Left renal cortex interstitium (tissue), 4 donors: ENCODE measurements at places on chromosomes 6 and 20. TPM values are rescaled to one million over a fixed set of nuclear protein-coding genes. Genes with fewer than 3 reads are reported as not detected.

GRCh38 chr20:21101453-21101931, 4.7 kb downstream of the LINC00237 start:
- DNase-seq = no peak

GRCh38 chr6:164010441-164011103, 596.1 kb downstream of the QKI start:
- no peak for DNase-seq

GRCh38 chr6:80217794-80218193, 111.3 kb downstream of the BCKDHB start:
- no peak for DNase-seq

DNA sequence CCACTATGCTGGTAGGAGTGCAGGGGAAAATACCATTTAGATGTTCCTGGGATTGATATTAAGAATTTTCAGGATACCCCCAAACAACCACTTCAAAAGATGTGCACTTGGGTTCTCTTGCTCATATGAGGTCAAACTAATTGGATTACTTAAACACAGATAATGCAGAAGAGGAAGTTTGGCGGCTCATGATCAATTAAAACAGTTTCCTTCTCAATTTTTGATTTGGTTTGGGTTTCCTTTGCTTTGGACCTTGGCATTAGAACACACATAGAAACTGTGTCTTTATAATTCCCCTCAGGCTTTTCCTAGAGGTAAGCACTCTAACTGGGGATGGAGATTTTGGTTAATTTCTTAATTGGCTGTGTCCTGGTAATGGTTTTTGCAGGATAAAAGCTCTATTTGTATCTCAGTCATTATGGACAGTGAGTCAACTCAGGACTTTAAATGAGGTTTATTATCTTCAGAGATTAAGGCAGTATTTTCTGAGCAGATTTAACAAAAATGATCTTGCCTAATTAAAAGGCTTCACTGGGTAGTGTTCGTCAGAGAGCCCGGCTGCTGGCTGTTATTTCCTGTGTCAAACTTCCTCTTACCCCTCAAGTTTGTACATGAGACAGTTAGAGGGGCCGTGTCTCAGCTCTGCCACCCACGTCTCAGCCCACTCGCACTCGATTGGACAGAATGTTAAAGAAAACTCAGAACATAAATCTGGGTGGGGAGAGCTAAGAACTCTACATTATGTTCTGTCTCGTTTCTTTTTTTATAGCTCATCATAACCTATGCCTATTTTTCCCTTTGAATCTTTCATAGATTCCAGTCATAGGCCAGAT, 50.3 kb upstream of the PREP start:
- DNase-seq = no peak

DNA sequence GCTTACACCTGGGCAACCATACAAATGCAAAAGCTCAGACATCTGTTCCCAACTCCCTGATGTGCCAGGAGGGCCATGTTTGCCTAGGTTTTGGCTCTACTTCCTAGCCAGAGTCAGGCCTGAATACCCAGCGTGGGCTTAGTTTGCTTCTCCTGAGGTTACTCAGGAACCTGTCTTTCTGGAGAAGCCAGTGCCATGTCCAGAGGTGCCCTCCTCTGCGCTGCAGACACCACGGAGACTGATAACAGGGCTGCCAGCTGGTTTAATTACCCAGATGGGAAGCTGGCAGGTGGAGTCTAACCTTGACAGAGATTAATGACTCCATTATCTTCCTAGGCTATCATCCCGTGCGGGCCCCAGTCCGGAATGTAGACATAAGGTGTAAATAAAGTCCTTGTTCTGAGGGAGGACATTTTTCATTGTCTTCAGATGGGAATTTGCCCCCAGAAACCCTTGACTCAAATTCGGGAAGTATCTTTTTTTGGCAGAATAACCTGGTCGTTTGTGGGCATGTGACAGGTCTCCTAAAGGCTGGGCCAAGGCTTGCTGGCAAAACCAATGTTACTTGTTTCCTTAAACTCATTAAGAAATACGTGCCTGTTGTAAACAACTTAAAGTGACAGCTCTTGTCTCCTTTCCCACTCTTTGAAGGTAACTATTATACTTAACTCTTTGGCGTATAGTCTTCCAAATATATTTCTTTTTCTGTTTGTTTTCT, 29.2 kb upstream of the ZNFX1 start:
- DNase-seq = no peak

- DNase-seq = no peak
These were observed 20.5 kb upstream of the ZNF133 start for GRCh38 chr20:18267815-18268214.

GRCh38 chr6:135722679-135723078, 128.8 kb upstream of the PDE7B start:
- no peak for DNase-seq

GRCh38 chr6:127288705-127289104, 22.0 kb downstream of the RNF146 start:
- no peak for DNase-seq

DNA sequence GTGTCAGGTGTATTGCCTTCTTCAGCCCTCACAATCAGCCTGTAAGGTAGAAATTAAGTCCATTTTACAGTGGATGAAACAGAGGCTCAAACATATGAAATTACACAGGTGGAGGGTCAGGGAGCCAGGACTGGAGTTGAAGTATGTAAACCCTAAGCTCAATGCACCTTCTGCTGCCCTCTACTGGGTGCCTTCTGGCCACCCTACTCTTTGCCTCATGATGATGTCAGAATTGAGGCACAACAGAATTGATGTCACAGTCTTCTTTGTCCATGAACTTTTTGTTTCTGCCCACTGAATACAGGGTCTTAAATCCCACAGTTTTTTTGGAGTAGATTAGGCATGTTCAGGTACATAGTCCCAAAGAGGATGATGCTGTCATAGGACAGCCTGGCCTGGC, 400.8 kb upstream of the CHD6 start:
- DNase-seq = no peak

DNA sequence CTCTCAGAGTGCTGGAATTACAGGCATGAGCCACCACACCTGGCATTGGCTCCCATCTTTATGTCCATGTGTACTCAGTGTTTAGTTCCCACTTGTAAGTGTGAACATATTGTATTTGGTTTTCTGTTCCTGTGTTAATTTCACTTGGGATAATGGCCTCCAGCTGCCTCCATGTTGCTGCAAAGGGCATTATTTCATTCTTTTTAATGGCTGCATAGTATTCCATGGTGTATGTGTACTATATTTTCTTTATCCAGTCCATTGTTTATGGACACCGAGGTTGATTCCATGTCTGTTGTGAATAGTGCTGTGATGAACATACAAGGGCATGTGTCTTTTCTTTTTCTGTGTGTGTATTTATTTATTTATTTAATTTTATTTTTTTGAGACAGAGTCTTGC, 47.7 kb downstream of the MYO6 start:
- no peak for DNase-seq

GRCh38 chr6:157688275-157688959, 134.6 kb upstream of the SNX9 start:
- no peak for DNase-seq

DNA sequence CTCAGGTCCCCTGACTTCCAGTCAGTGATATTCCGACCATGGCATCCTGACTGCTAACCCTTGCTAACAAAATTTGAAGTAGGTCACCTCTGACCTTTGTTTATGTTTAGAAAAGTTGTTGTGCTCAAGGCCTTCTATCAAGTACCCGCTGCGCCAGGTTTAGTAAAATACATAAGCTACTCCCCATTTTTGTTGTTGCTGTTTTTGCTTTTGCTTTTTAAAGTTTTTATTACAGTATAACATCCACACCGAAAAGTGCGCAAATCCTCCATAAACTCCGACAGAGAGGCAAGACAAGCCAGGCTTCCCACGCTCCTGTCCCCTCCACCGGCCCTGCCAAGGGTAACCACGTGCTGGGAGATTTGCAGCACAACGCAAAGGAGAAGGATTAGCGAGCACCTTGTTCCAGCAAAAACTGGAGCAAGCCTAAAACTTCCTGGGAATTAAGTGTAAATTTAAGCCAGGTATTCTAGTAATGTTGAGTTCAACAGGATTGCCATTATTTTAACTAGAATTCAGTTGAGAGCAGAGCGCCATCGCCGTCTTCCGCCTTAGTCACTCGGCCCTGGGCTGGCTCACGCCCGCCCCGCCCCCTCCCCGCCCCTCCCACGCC, 17.8 kb upstream of the HMGN4 start:
- no peak for DNase-seq

GRCh38 chr20:23641936-23642751, 4.4 kb upstream of the CST3 start:
- no peak for DNase-seq

- no peak for DNase-seq
These were observed 16.7 kb downstream of the PMEPA1 start for GRCh38 chr20:57693002-57693582.

DNA sequence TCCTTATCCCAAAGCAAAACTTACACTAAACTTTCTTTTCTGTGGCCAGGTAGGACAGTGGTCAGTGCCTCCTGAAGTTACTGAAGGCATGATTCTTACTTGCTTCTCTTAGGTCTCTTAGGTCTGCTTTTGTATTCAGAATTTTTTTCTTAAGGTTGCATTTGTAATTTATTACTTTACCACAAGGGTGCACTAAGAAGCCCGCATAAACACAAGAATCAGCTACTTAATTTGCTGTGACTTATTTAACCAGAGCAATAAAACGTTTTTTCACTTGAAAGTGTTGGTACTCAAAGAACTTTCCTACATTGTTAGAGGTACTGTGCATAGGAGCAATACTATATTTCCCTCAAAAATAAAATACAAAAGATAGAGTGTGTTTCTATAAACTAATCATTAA, 75.4 kb upstream of the LAMA2 start:
- DNase-seq = no peak

DNA sequence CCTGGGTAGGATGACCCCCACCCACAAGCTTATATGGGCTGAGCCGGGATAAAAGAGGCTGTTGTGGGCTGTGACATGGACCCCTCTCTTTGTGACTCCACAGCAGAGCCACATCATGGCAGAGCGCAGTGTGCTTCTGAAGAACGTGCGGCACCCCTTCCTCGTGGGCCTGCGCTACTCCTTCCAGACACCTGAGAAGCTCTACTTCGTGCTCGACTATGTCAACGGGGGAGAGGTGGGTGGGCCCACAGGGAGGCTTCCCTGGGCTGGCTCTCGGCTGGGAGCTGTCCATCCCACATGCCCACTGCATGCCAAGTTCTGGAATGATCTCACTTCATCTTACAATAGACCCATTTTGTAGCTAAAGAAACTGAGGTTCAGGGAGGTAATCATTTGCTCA, 10.5 kb downstream of the SGK2 start:
- no peak for DNase-seq

- DNase-seq = no peak
These were observed 29.8 kb upstream of the PCSK2 start for GRCh38 chr20:17197041-17197440.

DNA sequence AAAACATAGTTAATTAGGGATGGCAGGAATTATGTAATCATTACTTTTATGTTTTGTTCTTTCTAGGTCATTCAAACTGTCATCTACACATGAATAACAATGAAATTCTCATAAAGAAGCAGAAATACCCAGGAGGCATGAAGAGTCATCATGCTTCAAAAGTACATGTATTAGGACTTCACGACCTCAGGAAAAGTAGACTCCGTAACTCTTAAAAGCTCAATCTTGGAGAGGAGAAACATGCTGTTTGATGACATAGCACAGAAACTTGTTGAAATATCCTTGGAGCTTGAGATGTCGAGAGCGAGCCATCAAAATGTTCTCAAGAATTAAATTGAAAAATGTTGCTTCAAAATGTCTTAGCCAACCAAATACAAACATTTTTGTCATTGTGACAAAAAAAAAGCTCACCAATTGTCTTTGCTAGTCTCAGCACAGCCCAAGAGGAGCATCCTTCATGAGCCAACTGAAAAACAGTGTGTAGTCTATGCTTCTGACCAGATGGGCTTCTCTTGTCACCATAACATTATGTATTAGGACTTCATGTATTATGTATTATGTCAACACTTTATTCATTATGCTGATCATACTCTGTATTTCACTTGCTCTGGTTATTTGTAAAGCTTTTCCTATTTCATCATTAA, 28.2 kb upstream of the ANKEF1 start:
- no peak for DNase-seq

GRCh38 chr6:108643184-108643583, 82.5 kb downstream of the FOXO3 start:
- no peak for DNase-seq

GRCh38 chr6:117265410-117266256, at the start of gene VGLL2:
VGLL2 (plus strand) TSS chr6:117265558; CDS start chr6:117265764, 206 bp downstream.
- DNase-seq = no peak

DNA sequence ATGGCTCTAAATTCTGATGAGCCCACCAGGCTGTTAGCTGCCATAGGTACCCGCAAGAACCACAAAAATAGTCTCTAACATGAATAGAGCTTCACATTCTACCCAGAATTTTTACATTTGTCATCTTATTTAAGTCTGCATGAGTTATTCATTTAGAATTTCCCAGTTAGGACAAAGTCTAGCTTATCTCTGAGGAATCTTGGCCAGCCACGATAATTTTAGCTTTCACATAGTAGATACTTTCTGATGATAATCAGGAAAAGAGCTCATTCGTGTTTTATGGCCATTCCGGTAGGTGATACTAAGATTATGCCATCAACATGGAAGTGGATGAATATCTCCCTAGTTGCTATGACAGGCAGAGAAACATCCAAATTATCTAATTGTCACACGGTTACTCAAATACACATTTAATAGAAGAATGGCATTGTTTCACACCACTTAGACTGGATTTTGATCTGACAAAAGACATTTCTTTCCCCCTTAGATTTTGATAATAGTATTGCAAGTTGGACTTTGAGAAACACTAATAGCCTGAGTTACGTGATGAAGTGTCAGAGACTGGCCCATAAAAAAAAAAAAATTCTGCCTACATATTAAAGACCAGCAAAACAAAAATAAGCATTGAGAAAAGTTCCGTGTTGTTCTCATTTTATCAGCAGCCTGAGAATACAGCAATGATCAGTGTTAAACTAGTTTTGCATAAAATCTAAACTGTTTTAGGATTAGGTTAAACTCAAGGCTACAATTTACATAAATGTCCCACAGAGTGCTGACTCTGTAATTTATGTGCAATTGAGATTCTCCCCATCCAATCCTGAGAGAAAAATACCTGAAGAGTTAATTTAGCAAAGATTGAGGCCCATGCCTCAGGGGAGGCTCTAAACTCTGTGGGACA, 397.5 kb upstream of the ARID1B start:
- no peak for DNase-seq

Gene HLA-DRA
- polyA plus RNA-seq = 119 TPM

Gene BHLHE23
- polyA plus RNA-seq = not detected

Gene TAAR9
- not detected for polyA plus RNA-seq

Gene BPIFA1
- polyA plus RNA-seq = not detected

Gene CFAP61
- 3.2 TPM for polyA plus RNA-seq

Gene CEP250
- polyA plus RNA-seq = 41.2 TPM
